Sciatic nerve (tissue), 2 donors: ENCODE measurements at places on chromosomes 5 and 9.

DNA sequence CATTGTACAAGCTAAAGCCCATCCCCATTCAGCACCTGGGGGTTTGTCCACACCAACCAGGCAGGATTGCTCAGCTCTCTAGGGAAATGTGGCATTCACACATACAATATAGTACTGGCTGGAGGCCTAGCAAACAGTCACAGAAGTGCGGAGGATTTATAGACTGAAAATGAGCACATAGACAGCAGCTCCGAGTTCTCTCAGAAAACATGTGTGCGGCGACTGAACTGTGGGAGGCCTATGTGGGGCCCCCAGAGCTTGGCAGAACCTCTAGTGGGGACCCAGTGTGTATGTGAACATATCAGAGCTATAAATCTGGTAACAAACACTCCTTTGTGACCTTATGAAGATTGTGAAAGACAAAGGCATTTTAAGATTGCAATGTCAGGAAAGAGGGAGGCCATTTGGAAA, 431.1 kb downstream of the DTWD2 start:
- DNase-seq = no peak

DNA sequence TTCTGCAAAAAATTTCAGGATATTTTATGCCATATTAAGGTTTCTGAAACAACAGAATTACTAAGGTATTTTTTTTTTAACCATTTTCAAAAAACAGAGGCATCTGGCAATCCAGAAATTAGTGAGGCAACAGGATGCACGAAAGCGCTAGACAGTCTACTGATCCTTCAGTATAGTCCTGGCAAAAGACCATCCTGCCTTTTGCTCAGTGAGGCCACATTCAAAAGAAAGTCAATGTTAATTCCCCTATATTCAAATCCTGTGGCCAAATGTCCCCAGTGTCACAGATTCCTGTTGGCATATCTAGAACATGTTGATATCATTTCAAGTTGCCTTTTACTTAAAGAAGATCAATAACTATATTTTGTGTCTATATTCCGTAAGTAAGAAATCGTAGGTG, 13.1 kb upstream of the NFIB start:
- DNase-seq = no peak

- DNase-seq = no peak
Measured at GRCh38 chr5:43833961-43834360, 231.0 kb downstream of the NNT start.

DNA sequence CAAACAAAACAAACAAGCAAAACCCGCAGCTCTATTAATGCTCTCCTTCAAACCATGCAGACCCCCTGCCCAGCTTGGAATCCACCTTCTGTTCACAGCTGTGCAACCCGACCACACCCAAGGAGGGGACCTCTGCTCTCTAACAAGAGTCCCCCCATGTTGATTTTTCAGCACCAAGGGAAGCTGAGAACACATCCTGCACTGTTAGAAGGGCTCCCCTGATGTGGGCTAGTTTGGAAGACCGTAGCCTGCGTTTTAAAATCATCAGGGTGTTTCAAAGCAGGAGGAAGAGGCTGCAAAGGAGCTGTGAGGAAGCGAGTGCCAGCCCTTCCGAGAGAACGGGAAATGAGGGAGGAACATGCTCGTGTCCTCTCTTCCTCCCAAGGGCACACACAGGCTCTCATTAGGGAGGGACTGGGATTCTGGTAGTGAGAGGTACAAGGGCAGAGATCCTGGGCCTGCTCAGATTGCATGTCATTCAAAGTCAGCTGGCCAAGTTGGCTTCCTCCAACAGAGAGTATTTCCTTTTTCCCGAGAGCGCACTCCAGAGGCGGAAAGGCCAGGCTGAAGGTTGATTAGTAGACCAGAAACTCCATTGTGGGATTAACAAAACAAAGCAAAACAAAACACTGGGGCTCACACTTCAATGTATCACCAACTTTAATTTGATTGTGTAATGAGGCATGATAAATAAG, 185.9 kb downstream of the SEMA6A start:
- no peak for DNase-seq

DNA sequence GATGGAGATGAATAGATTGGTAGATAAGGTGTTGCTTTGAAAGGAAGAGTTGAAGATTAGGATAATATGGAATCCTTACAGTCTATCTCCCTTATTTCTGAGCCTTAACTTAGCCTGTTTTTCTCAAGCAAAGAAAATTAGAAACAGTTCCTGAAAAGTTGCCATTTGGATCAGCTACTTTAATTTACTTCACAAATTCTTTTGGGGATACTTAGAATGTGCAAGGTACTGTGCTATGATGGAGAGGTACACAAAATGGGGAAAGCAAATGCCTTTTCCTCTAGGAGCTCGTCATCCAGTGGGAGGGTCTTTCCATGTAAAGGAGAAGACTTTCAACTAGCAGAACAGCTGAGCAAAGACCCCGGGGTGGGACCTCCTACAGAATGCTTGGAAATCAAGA, 51.1 kb upstream of the SMARCA2 start:
- no peak for DNase-seq

DNA sequence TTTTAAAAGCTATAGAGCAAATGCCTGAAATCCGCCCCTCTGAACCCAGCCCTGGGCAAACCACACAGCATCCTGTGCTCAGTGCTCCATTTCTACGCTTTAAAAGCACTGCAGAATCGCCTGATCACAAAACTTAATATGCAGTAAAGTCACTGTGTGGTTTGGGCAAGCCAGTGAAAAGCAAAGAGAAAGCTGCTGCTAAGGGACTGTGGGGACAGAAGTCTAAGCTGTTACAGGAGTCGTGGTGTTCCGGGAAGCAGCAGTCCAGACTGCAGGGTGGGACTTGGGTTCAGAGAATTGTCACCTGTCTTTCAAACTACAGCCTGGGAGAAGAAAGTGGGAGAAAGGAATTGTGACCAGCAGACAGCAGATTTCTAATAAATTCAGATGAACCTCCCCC, 8.2 kb downstream of the RAPGEF1 start:
- no peak for DNase-seq

DNA sequence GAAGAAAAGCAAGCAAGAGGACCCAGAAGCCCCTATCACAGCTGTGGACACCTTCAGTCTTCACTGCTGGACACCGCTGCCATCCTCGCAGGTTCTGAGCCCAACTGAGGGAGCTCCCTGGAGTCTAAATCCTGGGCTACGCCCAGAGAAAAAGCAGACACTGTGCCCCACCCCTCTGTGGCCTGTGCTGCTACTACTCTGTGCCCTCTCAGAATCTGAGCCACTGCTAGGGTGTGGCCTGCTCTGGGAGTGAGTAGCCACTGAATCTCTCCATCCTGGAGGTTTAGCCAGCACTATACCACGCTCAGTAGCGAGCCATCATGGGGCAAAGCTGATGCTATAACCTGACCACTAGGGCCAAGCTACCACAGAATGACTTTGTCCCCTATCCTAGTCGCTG, 338.2 kb downstream of the NPR3 start:
- DNase-seq = no peak

DNA sequence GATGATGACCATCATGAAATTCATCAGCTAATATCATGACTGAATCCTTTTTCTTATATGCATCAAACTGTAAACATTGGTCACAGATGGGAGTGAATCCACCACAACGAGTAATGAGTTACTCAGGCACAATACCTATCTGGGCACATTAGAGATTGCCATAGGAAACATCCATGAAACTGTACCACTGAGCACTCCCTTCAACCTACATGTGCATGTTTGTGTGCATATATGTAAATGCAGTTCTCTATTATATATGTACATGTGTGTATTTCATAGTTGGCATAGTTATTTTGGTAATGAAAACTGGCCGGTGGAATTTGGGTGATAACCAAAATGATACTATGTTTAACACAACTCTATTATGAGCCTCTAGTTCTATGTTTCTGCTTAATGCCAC, 387.3 kb upstream of the ARRDC3 start:
- DNase-seq = no peak
